ENCODE measurements at places on chromosomes 2 and 18. TPM values are rescaled to one million over a fixed set of nuclear protein-coding genes. Genes with fewer than 3 reads are reported as not detected.

Gene ANXA4
- total RNA-seq: 65.8 TPM

Gene CBLN2
- total RNA-seq: 2.3 TPM

Gene KCNG2
- total RNA-seq: 1.4 TPM

Gene TUBA3E
- not detected for total RNA-seq

Gene ZNF2
- total RNA-seq: 7.6 TPM

Gene PREPL
- 73.5 TPM for total RNA-seq

Gene CPO
- not detected for total RNA-seq

Gene SLC4A3
- total RNA-seq: 8.3 TPM

Gene TNFAIP6
- total RNA-seq: 2.9 TPM

Gene FSIP2
- 2.6 TPM for total RNA-seq

Gene CFAP210
- 0.23 TPM for total RNA-seq

Gene TUBA4B
- total RNA-seq: not detected

Gene SPATS2L
- 66.2 TPM for total RNA-seq

Gene LHCGR
- 1.3 TPM for total RNA-seq

Gene LOXL3
- total RNA-seq: 10.0 TPM

Gene TFPI
- 43.4 TPM for total RNA-seq

Gene GCG
- not detected for total RNA-seq

Gene CDH2
- total RNA-seq: 37.9 TPM

Gene PLCD4
- 6.7 TPM for total RNA-seq

All from metanephros (tissue), 2 donors.